ENCODE measurements at places on chromosomes 2 and 18.

DNA sequence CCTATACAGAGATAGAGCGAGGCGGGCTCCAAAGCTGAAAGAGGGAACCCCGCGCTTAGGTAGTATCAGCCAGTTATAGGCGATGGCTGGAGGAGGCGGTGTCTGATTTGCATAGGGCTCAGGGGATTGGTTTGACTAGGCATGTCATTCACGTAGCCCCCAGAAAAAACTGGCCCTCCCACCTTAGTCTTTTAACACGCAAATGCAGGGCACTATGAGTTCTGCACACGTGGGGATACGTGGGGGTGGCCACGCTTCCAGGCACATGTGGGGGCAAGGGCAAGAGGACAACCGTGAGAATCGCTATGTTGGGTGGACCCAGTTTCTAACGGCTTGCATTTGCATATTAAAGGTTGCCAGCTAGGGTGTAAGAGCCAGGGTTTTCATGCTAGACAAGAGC lies 56.7 kb upstream of the MSTN start:
- peak; percentile 4 for DNase-seq

- DNase-seq: no peak
Observed at GRCh38 chr18:67783196-67783946, 266.9 kb upstream of the DSEL start.

- DNase-seq: no peak
Observed at GRCh38 chr2:237909801-237910475, 50.5 kb downstream of the RAMP1 start.

DNA sequence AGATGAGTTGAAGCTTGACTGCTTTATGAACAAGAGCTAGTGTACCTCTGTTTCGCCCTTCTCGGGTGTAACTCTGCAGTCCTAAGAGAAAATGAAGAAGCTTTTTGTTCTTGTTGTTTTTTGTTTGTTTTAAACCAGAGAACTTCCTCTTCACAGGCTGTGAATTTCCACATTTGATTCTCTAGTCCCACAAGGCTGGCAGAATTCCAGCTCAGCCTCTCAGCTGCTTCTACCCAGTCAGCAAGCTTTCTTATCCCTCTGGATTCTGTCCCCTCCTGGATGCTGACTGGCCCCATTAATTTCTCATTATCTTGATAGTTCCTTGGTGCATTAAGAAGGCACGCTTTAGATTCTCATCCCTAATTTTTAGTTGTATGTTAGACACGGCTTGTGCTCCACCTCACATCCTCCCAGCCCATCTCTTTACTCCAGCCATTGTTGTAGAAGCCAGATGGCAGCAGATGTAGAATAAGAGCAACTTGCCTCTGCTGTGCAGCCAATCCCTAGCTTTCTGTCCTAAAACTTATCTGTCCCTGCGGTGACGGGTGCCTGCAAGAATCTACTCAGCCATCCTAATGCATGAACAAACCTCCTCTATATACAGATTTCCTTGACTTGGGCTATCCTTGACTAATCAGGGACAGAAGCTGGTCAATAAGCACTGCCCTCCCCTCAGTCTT lies 12.3 kb upstream of the RESP18 start:
- no peak for DNase-seq

- no peak for DNase-seq
Observed at GRCh38 chr18:33513027-33513426, 65.0 kb upstream of the ASXL3 start.

- DNase-seq: no peak
Observed at GRCh38 chr18:7230626-7231349, at the start of gene LRRC30. LRRC30 (plus strand) TSS chr18:7231089; CDS start chr18:7231139, 50 bp downstream.

DNA sequence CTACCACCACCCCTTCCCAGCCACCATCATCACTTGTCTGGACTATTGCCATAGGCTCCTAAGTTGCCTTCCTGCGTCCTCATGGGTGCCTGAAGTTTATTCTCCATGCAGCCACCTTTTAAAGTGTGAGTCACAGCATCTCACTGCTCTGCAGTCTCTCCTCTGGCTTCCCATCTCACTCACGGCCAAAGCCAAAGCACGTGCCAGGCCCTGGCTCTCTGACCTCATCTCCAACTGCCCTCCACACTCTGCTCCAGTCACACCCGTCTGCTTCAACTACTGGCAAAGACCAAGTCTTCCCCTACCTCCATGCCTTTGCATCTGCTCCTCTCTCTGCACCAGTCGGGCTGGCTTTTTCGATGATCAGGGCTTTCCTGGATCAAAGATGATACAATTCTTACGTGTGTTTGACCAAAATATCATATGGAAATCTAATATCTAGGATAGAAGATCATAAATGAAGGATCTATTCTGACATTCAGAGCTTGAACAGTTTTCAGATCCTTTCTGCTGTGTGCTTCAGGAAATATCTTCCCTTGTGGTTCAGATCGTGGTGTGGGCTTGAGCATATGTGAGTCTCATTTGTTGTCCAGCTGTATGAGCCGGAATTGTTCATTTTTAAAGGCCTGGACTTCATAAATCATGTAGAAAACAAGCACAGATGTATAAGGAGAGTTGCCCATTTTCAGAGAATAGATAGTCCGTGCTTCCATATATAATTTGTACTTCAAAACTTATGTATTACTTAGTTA lies 175.6 kb downstream of the PRKCE start:
- DNase-seq: no peak

DNA sequence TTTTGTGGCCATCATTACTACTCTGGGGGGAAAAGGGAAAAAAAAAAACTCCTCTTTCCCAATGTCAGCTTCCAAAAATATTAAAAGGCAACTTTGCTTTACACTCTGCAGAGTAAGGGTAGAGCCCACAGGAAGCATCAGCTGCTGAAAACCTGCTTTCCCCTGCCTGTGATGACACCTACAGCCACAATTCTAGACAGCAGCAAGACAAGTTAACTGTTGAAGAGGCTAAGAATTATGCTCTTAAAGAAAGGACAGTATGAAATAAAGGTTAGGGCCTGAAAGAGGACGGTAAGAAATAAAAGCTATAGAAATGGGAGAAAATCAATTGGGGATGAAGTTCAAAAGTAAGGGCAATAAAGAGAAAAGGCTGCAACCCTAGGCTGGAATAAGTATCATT lies 3.0 kb downstream of the PDE11A start:
- no peak for DNase-seq

DNA sequence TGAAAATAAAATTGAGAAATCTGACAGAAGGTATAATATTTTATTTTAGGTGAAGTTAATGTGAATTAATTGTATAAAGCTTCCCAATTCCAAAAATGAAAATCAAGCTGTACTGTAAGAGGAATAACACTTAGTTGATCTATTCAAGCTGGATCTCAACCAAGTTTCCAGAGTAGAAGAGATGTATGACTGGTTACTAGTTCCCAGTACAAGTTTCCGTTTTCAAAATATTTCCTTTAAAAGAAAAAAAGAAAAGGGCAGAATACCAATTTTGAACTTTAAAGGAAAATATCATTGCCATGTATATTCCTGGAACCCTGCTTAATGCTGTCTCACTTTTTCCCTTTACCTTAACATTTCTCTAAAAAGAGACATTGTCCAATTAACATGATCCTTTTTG lies 308.5 kb downstream of the IRS1 start:
- no peak for DNase-seq

- no peak for DNase-seq
Observed at GRCh38 chr2:120840795-120841487, 105.3 kb downstream of the GLI2 start.

- DNase-seq: no peak
Observed at GRCh38 chr2:20313659-20314058, 37.0 kb downstream of the PUM2 start.

DNA sequence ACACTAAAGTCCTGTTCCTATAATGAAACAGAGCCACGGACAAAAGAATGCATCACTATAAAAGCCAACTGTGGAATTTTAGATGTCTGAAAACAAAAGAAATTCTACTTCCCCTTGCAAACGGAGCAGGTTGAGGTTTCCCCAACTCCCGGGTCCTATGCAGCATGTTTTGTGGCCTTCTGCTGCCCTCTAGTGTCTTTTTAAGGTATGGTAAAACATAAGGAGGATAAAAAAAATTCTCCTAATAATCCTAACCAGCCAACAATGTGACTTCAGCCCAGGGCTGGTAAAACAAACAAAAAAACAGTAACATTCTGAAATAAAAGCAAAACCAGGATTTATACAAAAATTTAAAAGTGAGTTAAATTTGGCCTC lies 539.5 kb downstream of the NRXN1 start:
- DNase-seq: peak; percentile 35

- DNase-seq: no peak
Observed at GRCh38 chr2:19881908-19882265, 19.9 kb downstream of the TTC32 start.

DNA sequence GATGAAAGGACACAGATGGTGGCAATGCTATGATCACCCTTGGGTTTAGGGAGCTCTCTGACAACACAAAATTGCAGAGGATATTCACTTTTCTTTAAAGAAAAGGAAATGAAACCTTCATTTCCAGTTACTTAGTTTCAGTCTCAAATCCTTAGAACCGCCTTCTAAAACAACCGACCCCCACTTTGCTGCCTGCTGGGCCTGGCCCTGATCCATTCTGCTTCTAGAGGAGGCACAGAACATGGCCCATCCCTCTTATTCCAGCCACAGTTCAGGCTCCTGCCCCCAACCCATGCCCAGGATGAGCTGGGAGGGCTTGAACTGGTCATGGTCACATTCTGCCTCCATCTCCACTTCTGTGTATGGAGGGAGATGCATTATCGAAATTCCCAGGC lies 311.6 kb downstream of the EN1 start:
- no peak for DNase-seq

GRCh38 chr2:10613263-10613662 lies 76.5 kb downstream of the NOL10 start:
- DNase-seq: no peak

GRCh38 chr2:103448495-103448894 lies 686.7 kb downstream of the TMEM182 start:
- no peak for DNase-seq

DNA sequence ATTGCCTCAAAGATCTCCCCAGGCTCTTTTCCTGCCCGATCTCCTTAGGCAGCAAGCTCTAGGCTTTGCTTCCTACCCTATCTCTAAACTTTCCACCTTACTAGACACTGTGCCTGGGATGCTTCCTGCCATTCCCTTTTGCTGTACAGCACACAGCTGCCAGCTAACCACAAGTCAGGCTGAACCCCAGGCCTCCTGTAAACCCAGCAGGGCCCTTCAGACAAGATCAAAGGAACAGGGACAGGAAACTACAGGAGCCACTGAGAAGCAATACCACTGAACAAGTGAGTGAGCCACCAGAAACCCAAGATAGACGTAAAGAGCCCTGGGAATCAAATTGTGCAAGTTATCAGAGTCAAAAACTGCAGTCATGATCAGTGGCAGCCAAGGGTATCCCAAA lies 180.7 kb downstream of the SUCLG1 start:
- no peak for DNase-seq

DNA sequence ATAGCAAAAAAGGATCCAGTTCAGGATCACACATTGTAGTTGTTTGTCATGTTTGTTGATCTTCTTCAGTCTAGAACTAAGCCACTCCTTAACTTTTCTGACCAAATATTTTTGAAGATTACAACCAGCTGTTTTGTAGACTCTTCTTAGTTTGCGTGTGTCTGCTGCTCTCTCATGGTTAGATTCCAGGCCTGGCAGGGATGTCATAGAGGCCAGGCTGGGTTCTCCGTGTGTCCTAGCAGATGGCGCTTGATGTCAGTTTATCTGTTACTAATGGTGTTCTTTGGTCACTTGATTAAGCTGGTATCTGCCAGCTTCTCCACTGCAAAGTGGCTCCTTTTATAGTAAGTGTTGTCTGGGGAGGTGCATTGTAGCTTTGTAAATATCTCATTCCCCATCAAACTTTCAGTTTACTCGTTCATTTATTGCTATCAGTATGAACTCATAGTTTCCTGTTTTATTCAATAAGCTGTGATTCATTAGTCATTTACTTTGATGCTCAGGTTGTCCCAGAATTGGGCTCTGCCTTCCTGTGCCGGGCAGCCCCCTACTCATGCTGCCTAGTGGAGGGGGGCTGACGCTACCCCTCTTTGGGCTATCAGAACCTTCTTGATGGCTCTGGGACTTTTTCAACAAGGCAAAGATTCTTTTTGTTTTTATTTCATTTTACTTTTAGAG lies 42.1 kb downstream of the GRHL1 start:
- no peak for DNase-seq

- DNase-seq: no peak
Observed at GRCh38 chr2:96097441-96097840, 18.9 kb downstream of the ADRA2B start.

GRCh38 chr2:54867457-54867856 lies 144.0 kb downstream of the EML6 start:
- DNase-seq: no peak

GRCh38 chr18:55300421-55300935 lies 287.5 kb downstream of the TCF4 start:
- DNase-seq: peak; percentile 47

- peak; percentile 57 for DNase-seq
Observed at GRCh38 chr2:27715318-27716210, 51.9 kb downstream of the SLC4A1AP start.

GRCh38 chr2:112835536-112836162 lies 930 bp downstream of the IL1B start:
- no peak for DNase-seq

GRCh38 chr18:46283895-46284295 lies 179.7 kb downstream of the HAUS1 start:
- DNase-seq: peak; percentile 38

DNA sequence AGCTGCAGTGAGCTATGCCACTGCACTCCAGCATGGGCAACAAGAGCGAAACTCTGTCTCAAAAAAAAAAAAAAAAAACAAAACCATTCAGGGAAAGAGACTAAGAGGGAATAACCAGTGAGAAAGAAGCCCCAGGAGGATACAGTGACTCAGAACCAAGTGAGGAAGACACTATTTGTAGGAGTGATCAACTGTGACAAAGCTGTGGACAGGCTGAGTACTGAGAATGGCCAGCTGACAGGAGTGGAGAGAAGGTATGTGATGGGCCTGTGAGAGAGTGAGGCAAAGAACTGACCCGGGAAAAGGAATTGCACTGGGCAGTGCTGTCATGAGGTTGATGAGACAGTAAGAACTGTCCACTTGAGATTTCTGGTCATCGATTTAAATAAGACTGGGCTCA lies 6.7 kb upstream of the LCT start:
- no peak for DNase-seq

DNA sequence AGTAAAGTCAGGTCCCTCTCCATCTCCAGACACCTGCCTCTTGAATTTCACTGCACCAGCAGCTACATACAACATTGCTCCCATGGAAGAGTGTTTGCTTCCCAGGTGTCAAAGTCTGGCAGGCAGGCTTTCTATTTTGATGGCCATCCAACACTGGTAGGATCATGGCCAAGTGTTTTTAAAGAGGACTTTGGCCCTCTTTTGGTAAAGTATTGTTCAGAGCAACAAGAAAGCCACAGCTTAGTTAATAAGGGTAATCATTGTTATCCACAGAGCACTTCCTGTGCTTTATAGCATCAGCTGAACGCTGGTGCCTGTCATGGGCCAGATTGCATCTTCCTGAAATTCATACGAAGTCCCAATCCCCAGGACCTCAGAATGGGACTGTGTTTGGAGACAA lies 133.2 kb downstream of the NCK2 start:
- DNase-seq: no peak

DNA sequence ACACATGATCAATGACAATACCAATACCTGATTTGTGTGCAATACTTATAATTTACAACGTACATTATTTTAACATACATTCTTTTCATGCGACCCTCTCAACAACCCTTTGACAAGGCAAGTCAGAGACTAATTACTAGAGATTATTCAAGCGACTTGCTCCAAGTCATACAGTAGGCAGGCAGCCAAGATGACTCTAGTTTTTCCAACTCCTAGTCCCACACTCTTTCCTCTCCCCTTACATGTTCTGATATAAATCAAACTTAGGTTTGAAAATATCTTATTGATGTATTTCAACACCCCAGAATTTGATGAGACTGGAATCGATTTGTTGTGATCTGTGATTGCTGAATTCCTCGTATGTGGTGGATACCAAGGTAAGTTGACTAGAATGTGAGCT lies 8.0 kb upstream of the CYP27C1 start:
- no peak for DNase-seq

Data from nephron progenitor cell (in vitro differentiated cells).